ENCODE measurements at places on chromosomes 2 and 18.

DNA sequence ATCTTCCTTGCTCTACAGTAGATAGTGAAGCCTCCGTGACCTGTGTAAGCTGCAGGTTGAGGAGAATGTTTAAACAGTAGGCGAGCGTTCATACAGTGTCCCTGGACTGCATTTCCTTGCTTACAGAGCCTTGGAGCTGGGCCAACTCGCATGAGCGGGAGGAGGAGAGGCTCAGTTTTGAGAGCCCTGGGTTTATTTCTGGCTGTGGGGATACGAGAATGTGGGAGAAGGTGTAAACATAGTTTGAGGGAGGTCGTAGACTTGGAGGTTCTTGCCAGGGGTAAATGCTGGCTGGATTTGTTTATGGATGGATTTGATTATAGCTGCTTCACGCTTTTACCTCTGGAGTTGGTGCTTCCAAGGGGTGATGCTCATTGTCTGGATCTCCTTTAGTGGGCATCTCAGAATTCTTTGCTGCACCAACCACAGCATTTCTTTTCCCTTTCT is 20.8 kb downstream of the CRIM1 start:
- DNase-seq, result no peak

DNA sequence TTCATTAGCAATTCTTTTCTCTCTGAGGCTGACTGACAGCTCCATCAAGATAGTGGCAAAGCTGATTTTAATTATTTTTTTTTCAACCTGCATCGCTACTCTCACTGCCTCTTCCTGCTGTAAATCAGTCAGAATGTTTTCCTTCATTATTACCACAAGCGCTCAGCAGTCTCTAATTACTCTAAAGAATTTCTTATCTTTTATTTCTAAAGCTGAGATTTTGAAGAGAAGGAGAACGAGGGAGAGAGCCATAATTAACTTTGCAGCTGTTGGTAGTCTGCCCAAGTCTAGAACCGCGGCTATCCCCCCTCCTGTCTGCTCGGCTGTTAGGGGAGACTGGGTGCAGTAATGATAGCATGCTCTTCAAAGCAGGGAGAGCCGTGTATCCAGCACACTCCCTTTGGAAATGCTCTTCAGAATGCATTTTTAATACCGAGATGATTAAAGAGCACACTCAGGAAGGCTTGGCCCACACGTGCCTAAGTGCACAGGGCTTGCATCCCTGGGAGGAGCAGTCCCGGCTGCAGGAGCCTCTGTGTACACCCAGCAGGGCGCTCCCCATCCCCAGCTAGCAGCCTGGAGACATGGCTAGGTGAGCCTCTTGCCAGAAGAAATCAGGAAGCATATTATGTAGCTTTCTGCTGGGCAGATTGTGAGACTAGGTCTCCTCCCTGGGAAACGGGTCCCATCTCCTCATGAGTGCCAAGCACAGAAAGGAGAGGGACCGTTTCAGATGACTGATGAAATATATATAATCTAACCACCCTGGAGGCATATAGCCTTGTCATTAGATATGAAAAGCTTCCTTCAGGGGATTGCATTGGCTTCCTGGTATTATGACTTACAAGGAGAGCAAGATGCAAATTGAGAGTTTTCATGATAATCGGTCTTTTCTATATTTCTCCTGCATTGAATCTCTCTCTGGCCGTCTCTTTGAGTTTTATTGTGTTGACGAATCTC is 555.2 kb downstream of the CMPK2 start:
- DNase-seq, result no peak

GRCh38 chr18:415047-415446 is 85.5 kb downstream of the COLEC12 start:
- no peak for DNase-seq

DNA sequence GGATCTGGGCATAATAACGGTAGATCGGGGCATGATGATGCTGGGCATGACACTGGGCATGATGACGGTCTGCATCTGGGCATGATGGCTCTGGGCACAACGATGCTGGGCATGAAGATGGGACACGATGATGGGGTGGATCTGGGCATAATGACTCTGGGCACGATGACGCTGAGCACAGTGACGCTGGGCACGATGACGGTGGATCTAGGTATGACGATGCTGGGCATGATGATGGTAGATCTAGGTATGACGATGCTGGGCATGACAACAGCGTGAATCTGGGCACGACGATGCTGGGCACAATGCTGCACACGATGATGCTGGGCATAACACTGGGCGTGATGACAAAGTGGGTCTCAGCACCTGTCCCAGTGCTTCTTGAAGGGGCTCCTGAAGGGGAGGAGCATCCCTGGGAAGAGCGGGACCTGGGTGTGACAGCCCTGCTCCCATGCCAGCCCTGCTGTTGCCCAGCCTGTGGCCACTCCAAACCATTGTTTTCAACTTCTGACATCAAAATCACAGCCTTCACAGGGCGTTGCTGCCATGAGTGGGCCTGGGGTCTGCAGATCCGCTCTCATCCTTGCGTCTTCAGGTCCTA is 30.4 kb upstream of the ALLC start:
- no peak for DNase-seq

DNA sequence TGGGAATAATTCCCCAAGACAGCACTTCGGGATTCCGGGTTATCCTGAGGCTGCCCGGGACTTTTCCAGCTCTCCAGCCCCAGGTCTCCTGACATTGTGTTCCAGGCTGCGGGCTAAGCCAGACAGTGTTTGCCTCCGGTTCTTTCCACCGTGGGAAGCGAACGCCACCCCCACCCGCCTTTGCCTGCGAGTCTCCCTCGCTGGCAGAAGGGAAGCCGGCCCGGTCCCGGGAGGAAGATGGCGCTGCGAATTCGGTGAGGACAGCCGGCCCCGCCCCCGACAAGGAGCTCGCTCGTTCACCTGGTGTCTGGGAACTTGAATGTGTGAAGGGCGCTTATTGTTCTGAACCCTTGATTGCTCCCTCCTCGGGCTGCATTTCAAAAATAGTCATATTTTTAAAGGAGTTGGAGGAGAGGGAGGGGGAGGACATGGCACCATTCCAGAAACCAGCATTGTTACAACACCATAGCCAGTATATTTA is 2.9 kb downstream of the LRATD1 start:
- peak; percentile 89 for DNase-seq

GRCh38 chr2:107808959-107809358 is 17.7 kb upstream of the RGPD4 start:
- no peak for DNase-seq

GRCh38 chr2:113698892-113699447 is 57.5 kb downstream of the SLC35F5 start:
- DNase-seq, result peak; percentile 3

DNA sequence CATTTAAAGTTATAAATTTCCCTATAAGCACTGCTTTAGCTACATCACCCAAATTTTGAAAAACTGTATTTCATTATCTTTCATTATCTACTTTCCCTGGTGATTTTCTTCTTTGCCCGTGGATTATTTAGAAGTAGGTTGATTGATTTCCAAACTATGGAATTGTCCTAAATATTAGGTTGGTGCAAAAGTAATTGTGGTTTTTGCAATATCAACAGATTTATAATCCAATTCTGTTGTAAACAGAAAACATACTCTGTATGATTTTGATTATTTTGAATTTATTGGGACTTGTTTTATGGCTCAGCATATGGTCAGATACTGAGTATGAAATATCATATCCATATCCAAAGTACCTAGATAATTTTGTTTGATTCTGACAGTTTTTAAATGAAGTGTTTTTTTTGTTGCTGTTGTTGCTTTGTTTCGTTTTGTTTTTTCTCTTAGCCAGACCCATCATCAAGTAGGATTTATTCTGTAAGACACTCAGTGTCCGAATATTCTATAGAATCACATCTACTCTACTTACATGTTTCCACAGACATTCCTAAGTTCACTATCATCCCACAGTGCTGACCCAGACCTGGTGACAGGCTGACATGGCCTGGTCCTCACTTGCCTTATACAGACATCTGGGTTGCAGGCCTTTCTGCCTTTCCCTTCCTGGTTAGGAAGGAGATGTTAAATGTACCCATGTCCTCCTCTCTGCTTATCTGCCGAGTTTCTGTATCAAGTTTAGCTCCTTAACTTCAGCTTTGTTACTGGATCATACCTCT is 2.1 kb upstream of the TRABD2A start:
- no peak for DNase-seq

- no peak for DNase-seq
Observed at GRCh38 chr2:19706332-19706731, 195.5 kb downstream of the TTC32 start.

- no peak for DNase-seq
Observed at GRCh38 chr18:38330573-38330972, 765.0 kb upstream of the CELF4 start.

GRCh38 chr2:84894758-84895520 is 10.5 kb upstream of the TMSB10 start:
- no peak for DNase-seq
